Stimulated activated CD4-positive, alpha-beta T cell treated with anti-CD3 and anti-CD28 coated beads, Interleukin-1b, Interleukin-23, amount 100 ng/mL, for 1 hour (primary cell): ENCODE measurements at places on chromosomes 6 and 20.

GRCh38 chr20:60402189-60403058 lies 444.2 kb downstream of the CDH26 start:
- DNase-seq = no peak

DNA sequence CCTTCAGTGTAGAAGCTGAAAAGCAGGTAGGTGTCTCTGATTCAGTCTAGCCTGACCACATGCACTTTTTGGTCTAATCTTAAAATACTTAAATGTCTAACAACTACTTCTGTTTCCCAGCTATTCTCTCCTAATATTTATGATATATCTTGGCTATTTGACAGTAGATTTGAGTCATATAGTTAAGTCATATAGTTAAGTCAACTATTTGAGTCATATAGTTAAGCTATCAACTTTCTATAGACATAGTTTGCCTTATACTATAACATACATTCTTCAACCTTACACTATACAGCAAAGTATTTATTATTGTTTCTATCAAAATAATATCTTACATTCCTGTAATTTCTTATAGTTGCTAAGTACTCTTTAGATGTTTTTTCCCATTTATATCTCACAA lies 110.9 kb downstream of the GMDS start:
- DNase-seq = no peak

- no peak for DNase-seq
Observed at GRCh38 chr6:49550492-49551077, at the start of gene C6orf141. Gene C6orf141 (plus strand): TSS chr6:49550668. CDS start chr6:49550793, 125 bp downstream.

DNA sequence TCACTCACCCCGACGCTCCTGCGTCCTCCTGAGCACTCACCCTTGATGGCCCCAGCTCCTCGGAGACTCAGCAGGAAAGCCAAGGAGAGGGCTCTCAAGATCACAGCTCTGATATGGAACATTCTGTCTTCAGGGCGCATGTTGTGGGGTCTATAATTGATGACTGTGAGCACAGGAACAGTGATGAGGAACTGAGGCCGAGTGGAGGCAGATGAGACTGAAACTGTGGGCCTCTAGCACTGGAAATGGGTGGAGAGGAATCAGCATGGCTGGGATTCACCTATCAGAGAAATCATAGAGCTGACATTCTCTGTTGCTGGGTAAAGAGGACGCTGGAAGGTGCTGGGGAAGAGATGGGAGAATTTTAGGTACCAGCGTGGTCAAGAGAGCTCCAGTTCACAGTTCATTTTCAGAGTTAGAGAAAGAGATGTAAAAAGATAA lies at the start of gene HLA-DPA1:
HLA-DPA1 (minus strand) TSS at position 219 of the 441 bp plus-strand sequence.
- no peak for DNase-seq

GRCh38 chr6:21678990-21679389 lies 85.4 kb downstream of the SOX4 start:
- no peak for DNase-seq

DNA sequence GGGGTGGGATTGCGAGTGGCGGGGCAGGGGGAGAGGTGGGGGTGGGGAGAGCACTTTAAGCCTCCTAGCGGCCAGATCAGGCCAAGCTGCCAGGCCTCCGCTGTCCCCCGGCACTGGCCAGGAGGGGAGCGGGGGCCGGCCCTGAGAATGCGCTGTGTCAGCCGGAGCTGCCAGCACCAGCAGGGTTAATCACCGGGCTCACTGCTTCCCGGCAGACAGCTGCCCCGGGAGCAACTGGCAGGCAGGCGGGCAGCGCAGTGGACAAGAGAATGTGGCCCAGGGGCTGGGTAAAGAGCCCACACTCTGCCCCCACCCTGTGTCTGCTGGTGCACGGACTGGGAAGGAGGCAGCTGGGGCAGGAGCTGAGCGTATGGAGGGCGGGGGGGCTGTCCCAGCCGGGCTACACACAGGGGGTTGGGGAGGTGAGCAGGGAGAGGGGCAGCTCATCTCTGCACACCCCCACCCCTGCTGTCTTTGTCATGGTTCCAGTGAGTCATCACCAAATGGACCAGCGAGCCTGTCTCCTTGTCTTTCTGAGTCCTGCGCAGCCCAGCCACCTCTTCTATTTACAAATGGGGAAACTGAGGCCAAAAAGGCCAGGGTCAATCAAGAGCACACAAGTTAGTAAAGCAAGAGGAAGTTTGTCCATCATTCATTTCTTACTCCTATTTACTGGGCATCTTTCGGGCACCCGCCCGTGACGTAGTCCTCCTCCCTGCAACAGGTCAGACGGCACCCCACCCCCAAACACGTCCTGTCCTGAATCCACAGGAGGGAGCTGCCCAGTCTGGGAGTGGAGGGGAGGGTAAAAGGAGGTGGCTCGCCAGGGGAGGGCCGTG lies 2.1 kb upstream of the LAMA5 start:
- DNase-seq = no peak

DNA sequence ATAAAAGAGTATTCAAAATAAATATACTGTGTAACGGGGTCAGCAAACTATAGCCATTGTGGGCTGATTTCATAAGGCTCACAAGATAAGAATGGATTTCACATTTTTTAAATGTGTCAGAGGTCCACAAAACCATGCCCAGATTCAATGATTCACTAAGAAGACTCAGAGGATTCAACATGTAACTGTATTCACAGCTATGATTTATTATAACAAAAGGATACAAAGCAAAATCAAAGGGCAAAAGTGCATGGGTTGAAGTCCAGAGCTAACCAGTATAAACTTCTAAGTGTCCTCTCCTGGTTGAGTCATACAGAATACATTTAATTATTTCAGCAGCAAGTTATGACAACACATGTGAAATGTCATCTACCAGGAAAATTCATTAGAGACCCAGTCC lies 49.2 kb downstream of the TBC1D32 start:
- no peak for DNase-seq

- DNase-seq = no peak
Observed at GRCh38 chr6:6392214-6393068, 72.0 kb upstream of the F13A1 start.

GRCh38 chr6:109095835-109096084 lies 453 bp downstream of the CEP57L1 start:
- no peak for DNase-seq

GRCh38 chr6:16403831-16404230 lies 165.4 kb downstream of the GMPR start:
- DNase-seq = no peak

- no peak for DNase-seq
Observed at GRCh38 chr6:20269181-20269580, 56.9 kb upstream of the MBOAT1 start.

- DNase-seq = no peak
Observed at GRCh38 chr20:40146071-40146470, 543.0 kb downstream of the MAFB start.

GRCh38 chr6:134706806-134707205 lies 243.1 kb downstream of the ALDH8A1 start:
- DNase-seq = no peak

- DNase-seq = no peak
Observed at GRCh38 chr20:4070323-4071177, 55.2 kb upstream of the RNF24 start.

- no peak for DNase-seq
Observed at GRCh38 chr6:81511423-81511822, 241.1 kb downstream of the TENT5A start.

DNA sequence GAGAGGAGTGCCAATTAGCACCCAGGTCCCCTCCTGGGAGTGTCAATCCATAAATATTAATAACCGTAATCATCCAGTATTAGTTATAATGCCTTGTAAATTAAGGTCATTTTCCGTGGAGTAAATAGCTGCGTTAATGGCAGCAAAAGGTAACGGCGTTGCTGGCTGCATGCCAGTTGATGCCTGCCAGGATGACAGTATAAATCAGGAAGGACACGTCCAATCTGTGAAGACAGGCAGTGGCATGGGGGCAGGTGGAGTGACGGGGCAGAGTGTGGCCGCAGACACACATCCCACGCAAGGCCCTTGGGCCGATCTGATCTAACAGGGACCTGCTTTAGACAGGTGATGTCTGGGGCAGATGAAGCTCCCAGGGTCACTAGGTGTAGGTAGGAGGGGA lies 49.1 kb downstream of the KCNB1 start:
- DNase-seq = no peak

DNA sequence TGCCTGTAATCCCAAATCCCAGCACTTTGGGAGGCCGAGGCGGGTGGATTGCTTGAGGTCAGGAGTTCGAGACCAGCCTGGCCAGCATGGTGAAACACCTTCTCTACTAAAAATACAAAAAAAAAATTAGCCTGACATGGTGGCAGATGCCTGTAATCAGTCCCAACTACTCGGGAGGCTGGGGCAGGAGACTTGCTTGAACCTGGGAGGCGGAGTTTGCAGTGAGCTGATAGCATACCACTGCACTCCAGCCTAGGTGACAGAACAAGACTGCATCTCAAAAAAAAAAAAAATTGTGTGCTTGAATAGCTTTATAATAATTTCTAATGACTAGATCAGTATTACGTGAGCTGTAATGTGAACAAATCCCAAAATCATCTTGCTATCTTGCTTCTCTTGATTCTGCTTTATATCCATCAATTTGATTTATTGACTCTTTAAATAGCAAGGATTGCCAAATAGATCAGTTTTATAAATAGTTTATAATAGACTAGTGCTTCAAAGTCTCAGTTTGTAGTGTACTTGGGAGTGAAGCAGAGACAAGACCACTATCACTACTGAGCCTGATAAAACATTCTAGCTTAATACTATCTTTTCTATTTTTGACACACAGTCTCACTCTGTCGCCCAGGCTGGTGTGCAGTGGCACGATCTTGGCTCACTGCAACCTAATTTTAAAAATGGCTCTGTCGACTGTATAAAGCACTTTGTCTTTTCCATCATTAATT lies 7.1 kb downstream of the AMD1 start:
- no peak for DNase-seq

DNA sequence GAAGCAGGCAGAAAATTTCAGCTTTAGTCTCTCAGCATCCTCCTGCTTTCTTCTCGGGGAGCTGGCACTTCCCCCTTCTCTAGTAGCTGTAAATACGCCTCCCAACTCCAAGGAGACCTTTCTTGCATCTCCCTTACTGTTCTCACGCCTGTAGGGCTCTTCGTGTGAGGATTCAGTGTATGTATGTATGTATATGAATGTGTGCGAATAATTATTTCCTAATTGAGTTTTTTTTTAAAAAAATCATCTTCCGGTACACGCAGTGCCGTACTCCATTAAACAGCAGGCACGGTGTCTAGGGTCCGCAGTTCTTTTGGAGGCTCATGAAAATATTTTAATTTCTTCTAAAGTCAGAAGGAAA lies 85.4 kb downstream of the HFE start:
- DNase-seq = no peak

DNA sequence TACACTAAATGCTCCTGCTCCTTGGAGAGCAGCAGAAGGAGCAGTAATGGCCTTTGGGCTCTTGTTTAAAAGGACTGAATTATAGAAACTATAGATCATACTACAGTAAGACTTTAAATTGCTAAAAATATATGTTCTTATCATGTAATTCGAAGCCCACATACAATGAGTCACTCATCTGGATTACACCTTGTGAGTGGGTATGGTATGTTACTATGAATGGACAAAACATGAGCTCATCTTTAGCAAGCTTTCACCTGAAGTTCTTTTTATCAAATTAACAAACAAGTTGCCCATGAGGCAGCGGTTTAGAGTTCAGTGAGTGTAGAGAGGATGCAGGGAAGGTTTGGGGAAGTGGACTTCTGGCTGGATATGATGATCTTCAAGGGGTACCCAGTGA lies 114.4 kb upstream of the CCN2 start:
- no peak for DNase-seq
